Epithelial cell of proximal tubule (primary cell): ENCODE measurements at places on chromosomes 6 and 20. TPM values are rescaled to one million over a fixed set of nuclear protein-coding genes. Genes with fewer than 3 reads are reported as not detected.

DNA sequence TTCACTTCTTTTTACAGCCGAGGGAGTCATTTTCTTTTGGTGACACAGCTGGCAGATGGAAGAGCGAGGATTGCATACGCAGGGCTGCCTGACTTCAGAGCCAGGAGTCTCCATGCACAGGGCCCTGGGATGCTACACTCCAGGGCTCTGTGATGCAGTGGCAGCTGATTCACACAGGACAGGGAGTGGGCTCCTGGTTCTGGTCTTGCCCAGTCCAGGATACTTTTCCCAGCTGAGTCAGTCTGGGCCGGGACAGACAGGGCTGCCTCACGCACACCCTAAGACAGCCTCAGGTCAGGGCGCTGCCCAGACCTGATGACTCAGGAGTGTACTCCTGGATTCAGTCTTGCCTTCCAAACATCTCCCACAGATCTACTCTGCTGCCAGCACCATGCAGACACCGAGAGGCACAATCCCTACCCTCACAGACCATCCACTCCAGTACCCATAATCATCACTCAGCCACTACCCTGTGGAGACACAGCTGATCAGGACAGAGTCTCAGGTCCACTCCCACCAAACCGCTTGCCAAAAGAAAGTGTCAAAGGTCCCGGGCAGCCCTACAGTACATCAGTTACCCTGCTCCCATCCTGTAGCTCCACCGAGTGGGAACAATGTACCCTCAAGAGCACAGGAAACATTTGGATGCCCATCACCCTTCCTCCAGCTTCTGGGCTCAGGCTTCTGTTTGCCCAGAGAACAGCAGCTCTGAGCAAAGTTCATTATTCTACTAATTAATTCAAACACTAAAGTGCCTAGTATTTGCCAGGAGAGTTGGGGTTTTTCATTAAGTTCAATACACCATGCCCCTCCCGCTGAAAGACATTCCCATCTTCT, 11.5 kb downstream of the SDC4 start:
- no peak for DNase-seq

- no peak for DNase-seq
Observed at GRCh38 chr6:41346441-41346840, 11.0 kb downstream of the NCR2 start.

DNA sequence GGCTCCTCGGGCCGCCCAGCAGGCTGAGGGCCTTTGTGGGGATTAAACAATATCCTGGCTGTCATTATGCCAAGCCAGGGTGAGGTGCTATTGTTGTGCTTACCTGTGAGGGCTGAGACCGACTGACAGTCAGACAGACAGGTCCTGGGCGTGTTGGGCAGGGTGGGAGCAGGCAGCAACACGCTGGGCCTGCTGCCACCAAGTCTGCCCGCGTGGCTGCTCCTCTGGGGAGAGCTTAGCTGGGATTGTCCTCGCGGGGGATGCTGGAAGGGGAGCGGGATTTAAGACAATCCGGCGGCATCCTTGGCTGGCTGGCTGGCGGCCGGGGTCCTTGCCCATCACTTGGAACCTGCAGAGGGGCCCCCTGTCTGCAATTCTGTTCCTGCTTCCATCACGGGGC, 20.0 kb downstream of the ITPR3 start:
- DNase-seq, result no peak

DNA sequence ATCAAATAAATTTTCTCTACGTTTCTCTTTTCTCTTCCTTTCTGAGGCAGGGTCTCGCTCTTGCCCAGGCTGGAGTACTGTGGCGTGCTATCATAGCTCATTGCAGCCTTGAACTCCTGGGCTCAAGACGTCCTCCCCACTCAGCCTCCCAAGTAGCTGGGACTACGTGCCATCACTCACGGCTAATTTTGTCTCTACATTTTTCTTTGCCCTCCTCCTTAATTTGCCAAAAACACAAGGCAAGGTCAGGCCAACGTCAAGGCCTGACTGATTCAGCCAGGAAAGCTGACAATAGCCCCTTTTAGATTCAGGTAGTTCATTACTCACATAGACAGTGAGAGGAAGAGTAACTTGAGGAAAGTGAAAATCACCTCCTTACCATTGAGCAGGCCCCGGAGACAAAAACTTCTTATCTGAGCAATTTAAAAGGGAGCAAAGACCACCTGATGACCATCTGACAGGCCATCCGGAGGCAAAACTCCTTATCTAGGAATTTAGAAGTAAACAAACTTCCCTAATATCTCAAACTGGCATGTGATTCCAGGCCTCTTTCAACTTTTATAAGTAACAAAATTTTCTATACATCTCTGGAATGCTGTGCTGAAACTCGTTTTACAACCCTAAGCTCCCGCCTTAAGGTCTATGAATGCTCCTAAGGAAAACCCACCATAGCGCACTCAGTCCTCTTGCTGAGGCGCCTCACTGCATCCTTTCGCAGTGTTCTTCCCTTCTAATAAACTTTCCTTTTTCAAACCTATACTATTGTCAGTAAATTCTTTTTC, 42.1 kb upstream of the SRPK1 start:
- no peak for DNase-seq

KIF25 gene
- total RNA-seq, result not detected in 2 replicates

PACRG gene
- 0.12 and 0.29 TPM in 2 replicates for total RNA-seq

HIVEP2 gene
- total RNA-seq, result 8.9 and 12.3 TPM in 2 replicates

VWA7 gene
- total RNA-seq, result 0.65 and 2.2 TPM in 2 replicates
